Fibroblast of skin of right biceps (primary cell): ENCODE measurements at places on chromosomes 13 and 19.

DNA sequence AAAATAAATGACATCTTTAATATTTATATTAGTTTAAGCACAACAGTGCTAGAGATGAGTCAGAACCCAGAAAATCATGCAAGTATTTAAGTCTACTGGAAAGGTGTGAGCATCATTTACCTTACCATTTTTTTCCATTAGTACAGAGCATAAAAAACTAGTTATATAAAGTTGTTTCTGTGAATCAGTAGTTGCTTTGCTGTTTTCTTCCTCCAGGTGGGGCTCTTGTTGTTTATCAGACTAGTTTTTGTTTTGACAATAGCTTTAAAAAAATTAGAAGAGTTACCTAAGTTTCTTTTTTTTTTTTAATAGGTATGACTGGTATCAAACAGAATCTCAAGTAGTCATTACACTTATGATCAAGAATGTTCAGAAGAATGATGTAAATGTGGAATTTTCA, 12.7 kb downstream of the SUGT1 start:
- DNase-seq: peak; percentile 6

DNA sequence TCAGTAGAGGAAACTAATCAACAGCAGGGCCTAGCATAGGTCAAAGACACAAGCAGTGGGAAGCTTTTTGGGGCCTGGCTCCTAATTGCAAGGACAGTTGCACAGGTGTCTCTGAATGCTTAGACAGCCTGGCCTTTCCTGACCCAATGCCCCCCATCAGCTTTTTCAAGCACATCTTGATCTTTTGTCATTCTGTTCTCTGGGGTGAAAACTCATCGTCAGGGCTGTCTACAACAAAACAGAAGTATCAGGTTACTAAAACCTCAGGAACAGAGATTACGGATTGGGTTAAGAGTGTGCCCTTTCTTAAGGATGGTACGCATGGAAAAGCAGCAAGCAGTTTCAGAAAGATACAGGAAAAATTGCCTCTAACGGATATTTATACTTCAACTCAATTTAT, 8.3 kb upstream of the ZNF254 start:
- no peak for DNase-seq

- DNase-seq: peak; percentile 74
Measured at GRCh38 chr13:66513728-66514127, 716.4 kb downstream of the PCDH9 start.

GRCh38 chr19:52600639-52601024, 30.5 kb downstream of the ZNF701 start:
- no peak for DNase-seq

GRCh38 chr13:48564056-48564455, 31.2 kb upstream of the RCBTB2 start:
- DNase-seq: no peak

DNA sequence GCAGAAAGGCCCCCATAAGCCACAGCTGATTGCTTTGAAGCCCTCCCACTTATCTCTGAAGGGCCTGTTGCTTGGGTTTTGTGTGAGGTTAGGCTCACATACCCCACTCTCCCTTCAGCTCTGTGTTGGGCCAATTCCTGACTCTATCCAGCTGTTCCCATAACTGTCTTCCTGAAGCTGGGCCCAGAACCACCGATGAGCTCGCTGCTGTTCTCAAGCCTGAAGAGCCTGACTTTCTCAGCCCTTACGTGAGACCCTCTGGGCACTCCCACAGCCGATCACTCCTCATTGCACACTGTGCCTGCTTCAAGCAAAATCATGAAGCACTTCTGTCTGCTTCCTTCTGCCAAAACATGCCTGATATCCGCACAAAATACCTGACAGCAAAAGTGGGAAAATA, 124.1 kb downstream of the CRYL1 start:
- DNase-seq: no peak

- DNase-seq: peak; percentile 89
Measured at GRCh38 chr13:45500492-45501174, 35.9 kb downstream of the COG3 start.

DNA sequence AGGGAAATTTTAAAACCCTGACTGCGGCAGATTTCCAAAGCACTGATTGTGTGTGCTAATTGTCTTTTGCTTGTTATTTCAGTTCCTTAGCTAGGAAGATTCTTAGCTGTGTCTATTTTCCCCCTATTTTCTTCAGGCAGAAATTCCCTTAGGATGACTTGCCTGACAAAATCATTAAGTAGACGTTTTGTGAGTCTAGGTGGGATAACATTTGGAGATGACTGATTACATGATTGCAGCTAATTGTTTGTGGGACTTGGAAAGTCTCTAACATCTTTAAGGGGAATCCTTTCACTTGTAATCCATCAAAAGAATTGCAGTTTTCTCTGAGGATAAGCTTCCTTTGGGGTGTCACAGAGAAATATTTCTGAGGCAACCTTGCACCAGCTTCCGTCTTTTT, 228.0 kb downstream of the OXGR1 start:
- no peak for DNase-seq

GRCh38 chr13:109762791-109763190, 23.6 kb downstream of the IRS2 start:
- DNase-seq: no peak

GRCh38 chr19:39384839-39385568, 5.9 kb downstream of the PAF1 start:
- no peak for DNase-seq

DNA sequence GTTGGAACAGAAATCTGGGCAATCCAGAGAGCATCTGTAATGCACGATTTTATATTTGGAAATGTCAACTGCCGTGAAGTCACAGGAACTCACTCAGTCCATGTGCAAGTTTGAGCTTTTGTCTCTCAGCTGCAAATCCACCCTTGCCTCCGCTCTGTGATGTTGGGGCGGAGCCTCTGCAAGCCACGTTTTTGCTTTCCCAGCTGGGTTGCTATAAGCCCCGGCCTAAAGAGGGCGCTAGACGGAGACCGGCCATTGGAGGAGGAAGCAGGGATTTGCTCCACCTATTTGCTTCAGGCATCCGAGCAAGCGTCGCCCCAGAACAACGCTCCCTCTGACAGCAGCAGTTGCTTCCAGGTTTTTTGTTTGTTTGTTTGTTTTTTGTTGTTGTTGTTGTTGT, 56.2 kb downstream of the TRPM4 start:
- no peak for DNase-seq

DNA sequence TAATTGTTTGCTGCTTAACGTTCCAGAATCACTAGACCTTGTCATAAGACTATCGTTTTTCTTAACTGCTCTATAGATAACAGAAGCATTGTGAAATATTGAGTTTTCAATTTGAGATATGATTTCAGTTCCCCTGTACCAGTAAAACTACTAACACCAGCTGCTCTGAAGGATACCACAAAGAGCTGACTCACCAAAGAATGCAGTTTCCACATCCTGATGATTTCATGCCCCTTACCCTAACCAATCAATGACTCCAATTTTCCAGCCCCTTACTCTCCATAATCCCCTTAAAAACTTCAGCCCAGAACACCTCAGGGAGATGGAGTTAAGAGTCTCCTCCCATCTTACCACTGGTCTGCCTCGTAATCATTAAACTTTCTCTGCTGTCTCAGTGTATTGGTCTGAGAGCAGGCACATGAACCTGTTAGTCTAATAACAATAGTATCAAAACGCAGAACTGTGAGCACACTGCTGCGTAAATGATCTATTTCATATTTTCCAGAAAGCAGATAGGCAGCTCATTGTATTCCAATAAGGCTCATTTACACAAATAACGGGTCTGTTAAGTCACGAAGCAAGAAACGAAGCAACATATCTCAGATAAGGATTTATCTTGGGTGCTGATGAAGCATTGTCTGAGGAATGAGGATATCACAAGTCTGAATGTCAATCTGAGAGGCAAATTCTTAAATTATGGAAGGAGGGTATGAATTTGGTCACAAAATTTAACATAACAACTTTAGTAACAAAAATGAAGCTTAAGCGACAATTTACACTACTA, 14.1 kb upstream of the CCNA1 start:
- peak; percentile 65 for DNase-seq

DNA sequence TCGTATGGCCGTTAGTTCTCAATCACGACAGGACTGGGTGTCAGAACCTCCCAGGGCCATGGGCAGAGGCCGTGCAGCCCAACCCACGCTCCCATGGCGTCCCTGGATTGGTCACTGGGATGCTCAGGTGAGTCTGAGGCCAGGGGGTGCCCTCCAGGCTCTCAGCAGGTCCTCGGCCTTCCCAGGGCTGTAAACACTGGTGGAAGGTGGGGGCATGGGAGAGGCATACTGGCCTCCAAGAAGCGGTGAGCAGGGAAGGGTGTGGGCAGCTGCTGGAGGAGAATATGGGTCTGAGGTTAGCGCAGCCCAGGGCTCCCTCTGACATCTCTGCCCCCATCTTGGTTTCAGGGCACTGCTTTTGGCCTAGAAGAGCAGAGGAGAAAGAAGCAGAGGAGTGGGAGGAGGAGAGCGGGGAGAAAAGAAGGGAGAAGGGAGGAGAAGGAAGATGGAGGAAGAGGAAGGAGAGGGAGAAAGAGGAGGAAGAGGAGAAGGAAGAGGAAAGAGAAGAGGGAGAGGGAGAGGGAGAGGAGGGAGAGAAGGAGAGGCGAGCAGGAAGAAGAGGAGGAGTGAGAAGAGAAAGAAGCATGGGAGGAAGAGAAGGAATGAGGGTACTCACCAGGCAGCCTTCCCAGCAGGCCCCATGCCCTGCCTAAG, 62.3 kb downstream of the CEBPG start:
- no peak for DNase-seq

DNA sequence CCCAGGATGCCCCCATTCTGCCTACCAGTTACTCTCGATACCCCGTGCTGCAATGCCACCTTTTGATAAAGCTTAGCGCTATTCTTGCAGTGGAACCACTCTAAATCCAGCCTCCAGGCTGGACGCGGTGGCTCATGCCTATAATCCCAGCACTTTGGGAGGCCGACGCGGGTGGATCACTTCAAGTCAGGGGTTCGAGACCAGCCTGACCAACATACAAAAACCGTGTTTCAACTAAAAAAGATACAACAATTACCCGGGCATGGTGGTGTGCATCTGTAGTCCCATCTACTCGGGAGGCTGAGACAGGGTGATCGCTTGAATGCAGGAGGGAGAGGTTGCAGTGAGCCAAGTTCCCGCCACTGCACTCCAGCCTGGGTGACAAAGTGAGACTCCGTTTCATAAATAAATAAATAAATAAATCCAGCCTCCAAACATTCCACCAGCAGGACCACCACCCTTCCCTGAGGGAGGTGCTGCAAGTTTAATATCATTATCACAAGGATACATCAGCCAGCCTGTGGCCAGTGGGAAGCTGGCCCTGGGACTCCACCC, 27.7 kb downstream of the CYP2B6 start:
- no peak for DNase-seq

DNA sequence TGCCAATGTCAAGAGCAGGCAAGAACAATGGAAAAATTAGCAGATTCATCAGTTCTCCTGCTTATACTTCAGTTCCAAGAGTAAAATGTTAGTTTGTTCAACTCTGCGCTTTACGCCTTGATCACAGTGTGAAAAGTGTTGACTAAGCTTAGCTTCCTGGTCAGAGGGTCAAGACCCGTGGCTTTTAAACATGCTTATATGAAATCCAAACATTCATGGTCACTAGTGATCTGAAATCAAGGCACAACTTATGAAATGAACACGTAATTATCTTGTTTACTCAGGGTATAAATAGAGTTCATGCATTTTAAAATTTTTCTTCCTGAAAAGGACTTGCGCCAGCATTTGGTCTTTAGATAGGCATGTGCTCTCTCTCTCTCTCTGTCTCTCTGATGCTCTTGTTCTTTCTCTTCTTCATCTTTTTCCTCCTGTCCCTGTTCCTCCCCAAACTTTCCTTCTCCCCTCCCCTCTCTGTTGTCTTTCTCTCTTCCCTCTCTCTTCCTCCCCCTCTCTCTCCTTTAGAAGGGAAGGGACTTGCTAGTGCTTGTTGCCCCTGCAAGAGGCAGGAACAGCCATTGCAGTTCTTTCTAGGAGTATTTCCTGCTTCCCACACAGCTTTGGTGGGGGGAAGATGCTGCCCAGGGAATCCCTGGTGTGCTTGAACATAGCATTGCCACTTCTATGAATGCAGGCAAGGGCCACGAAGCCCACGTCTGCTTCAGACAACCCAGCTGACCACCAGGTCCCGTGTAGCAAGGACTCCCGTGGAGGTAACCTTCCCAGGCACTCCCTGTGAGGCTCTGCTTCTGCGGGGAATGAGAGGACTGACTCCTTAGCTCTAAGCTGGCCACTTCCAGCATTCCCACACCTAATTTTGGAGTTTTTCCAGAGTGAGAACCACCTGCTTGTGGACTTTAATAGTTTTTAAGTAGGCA, 7.1 kb upstream of the ZNF536 start:
- DNase-seq: no peak

- no peak for DNase-seq
Measured at GRCh38 chr19:10805758-10806247, 30.2 kb downstream of the TMED1 start.

DNA sequence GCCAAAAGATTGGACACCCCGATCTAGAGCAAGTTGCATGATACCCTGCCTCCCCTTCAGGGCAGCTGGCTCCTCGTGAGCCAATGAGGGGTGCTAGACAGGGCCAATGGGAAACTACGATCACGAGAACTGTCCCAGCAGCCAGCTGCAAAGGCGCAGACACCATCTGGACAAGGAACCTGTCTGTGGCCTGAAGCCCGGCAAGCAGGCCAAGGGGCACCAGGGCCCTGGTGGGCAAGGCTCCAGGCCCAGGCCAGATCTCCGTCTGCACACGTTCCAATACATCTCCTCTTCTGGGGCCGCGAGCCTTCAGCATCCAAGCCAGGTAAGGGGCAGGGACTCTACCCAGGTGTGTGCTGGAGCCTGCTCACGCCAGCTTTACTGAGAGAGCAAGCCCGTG, 20.2 kb downstream of the MED26 start:
- DNase-seq: no peak

GRCh38 chr13:89082623-89083022, 1411.5 kb downstream of the SLITRK5 start:
- no peak for DNase-seq

GRCh38 chr19:18484992-18485391, 36.9 kb downstream of the ELL start:
- DNase-seq: no peak

- no peak for DNase-seq
Measured at GRCh38 chr13:99911069-99911964, 60.2 kb downstream of the ZIC5 start.

GRCh38 chr13:45015300-45015699, 26.0 kb downstream of the GPALPP1 start:
- peak; percentile 10 for DNase-seq

DNA sequence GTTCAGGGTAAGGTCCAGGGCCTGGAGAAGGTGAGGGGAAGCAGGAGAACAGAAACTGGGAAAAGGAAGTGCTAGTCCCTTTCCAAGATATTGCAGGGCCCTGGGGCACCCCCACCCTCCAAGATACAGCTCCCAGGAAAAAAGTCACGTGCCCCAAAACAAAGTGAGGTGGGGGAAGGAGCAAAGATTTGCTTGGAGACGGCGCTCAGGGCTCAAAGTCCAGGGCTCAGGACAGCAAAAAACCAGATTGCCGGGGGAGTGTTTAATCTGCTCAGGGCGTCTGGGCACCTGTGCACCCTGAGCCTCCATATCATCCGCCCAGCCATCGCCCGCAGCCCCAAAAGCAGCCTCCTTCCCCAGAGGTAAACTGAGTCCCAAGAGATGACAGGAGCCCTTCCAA, 6.3 kb downstream of the SMIM24 start:
- DNase-seq: no peak
